Stimulated activated CD4-positive, alpha-beta T cell treated with anti-CD3 and anti-CD28 coated beads, TNF-alpha, amount 100 ng/mL, for 24 hours (primary cell): ENCODE measurements at places on chromosomes 5 and 9.

DNA sequence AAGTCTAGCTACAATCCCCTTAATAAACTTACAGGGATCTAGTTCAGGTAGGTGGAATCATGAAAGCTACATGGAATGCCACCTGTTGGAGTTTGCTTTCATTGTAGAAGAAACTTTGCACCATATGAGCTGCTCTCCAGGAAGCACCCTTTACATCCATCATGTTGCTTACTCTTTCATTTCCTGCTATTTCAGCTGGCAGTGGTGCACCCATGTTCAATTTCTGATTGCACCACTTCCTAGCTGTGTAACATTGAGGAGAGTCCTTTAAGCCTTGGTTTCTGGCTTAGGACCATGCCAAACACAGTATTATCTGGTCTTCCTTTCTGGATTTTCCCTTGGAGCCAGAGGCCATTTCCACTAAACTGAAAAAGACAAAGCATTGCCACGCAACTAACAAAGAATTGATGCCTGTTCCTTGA is 123.3 kb upstream of the SLC12A2 start:
- no peak for DNase-seq

- DNase-seq: no peak
Measured at GRCh38 chr5:56564541-56565282, 250.6 kb upstream of the MAP3K1 start.

DNA sequence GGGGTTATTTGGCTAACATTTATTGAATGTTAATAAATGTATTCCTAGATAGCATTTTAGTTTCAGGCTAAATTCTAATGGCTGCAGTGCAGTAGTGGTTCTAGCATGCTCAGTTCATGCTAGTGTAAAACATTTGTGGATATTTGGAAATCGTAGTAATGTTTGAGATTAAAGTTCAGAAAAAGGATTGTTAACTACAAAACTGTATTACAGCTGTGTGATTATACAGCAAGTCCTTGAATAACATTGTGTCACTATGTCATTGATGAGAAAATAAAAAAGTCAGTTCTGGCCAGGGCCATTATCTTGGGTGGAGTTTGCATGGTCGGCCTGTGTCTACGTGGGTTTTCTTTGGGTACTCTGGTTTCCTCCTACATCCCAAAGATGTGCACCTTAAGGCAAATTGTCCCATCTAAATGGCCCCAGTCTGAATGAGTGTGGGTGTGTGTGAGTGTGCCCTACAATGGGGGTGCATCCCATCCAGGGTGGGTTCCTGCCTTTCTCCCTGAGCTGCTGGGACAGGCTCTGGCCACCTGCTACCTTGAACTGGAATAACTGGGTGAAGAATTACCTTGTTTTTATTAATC is 8.8 kb downstream of the ZSWIM6 start:
- DNase-seq: no peak

DNA sequence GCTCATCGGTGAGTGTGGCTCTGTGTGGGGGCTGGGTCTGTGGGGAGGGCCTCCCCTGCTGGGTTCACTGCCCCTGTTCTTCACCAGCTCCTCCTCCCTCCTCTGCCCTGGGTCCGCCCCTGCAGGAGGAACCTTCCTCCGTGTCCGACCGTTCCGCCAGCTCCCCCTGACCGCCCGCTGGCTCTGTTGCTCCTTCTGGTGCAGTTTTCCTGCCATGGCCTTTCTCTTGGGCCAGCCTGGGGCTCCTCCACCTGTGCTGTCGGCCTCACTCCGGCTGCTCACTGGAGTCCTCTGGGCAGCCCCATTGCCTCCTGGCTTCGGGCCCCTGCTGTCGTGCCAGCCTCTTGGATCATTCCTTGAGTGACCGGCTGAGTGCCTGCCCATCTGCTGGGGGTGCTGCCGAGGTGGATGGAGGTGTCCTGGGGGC is 12.3 kb downstream of the RNU6ATAC start:
- DNase-seq: no peak

DNA sequence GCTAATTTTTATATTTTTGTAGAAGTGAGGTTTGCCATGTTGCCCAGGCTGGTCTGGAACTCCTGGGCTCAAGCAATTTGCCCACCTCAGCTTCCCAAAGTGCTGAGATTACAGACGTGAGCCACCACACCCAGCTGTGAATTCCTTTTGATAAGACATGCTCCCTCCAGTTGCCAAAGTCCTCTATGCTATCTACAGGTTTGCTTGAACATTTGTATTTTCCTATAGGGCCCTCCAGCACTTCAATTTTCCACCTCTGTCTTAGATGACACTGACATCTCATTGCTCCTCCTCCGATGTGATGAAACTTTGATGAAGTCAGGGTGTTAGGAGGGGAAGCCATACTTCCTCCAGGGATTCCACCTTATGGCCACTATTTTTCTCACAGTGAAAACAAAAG is 25.2 kb upstream of the CTSV start:
- DNase-seq: no peak

- no peak for DNase-seq
Measured at GRCh38 chr5:97670447-97670846, 487.4 kb upstream of the RIOK2 start.

GRCh38 chr9:24382566-24382965 is 163.1 kb downstream of the IZUMO3 start:
- no peak for DNase-seq
